ENCODE measurements at places on chromosomes 6 and 20.
A peak's percentile ranks its signal among the peaks of the same experiment; 100 is the strongest.

DNA sequence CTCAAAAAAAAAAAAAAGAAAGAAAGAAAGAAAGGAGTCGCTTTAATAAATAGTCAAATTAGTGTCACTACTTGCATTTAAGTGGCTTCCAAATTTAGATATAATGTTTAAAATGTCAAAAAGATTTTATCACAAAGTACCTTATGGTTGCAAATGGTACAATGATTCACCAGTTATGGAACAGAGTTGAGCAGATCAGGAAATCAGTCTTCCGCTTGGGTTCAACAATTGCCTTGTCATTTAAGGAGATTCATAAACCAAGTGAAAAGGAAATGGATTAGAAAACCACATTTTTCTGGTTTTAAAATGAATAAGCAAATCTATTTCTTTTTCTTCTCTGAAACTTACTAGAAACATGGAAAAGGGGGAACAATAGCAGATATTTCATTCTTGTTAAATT is 94.8 kb upstream of the PTPRT start:
- no peak for DNase-seq

DNA sequence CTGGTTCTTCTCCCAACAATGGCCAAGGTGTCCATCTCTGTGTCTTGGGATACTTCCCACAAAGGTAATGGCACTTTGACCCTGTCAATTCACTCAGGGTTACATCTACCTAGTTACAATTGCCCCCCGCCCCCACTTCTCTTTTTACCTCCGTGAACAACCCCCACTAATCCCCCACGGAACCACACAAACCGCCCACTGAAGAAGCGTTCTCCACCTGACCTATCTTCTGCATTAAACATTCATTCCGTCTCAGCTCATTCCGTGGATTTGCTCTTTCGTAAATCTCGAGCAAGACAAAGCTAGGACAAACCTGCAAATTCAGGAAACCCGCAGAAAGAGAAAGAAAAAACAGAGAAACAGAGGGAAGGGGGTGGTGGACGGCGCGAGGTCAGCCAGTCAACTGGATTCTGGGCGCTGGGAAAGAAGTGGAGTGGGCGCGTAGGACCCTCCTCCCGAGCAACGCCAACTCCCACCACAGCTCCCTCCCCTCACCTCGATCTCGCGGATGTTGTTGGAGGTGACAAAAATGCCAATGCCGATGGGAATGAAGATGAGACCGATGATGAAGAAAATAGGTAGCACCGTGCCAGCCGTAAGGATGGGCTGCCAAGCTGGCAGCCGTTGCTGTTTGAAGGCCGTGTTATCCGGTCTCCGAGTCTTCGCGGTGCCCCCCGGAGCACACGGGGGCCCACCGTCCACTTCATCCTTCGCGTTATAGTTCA is 523 bp downstream of the TMEM30A start:
- DNase-seq, result peak; percentile 79

DNA sequence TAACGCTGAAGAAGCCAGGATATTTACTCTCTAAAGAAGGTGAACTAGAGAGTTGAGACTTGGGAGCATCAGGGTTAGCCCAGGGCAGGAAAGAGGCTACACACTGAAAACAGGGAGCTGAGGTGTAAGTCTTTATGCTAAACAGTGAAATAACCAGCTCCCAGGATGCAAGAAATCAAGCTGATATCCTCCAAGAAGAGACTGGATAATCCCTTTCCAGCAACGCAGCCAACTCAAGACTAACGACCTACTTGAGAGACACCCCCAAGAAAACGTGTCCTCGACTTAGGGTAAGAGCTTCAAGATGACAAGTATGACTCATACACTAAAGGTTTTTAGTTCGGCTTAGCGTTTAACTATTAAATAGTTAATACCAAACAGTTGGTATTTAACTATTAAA is 202.2 kb downstream of the TASP1 start:
- DNase-seq, result no peak

- DNase-seq, result no peak
Measured at GRCh38 chr20:9092655-9093054, 23.8 kb downstream of the PLCB4 start.

DNA sequence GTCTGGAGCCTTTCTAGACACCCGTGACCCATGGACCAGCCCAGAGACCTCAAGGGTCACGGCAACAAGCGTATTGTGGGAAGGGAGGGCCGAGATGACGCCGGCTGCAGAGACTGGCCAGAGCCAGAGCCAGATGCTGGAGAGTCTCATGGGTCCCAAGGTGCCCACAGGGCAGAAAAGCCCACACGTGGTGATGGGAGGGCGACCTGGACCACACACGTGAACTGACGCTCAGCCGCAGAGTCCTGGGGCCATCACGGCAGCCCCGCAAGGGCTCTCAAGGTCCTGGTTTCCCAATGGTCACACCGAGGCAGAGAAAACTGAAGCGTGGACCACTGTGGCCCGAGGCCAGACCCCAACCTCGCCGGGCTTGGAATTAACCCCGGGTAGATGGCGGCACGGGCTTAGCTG is 92.6 kb downstream of the YTHDF1 start:
- DNase-seq, result no peak

DNA sequence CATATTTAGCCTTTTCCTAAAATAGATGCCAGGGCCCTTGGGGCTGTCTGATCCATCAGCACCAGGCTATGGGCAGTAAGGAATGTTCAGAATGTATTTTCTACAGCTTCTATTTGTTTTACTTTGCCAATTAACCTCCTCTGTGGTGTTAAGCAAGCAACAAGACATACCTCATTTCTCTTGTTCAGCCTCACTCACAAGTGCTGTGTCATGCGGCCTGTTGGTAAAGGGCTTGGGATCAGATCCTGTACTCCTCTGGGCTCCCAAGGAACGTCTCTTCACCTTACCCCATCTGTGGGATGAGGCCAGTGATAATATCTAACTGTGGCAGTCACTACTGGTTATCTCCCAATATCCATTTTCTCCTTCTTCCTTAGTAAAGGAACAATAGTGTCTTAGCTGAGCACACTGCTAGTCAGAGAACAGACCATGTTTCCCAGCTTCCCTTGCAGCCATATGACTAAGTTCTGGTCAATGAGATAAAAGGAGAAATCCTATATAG is 7.0 kb upstream of the DSTN start:
- no peak for DNase-seq

DNA sequence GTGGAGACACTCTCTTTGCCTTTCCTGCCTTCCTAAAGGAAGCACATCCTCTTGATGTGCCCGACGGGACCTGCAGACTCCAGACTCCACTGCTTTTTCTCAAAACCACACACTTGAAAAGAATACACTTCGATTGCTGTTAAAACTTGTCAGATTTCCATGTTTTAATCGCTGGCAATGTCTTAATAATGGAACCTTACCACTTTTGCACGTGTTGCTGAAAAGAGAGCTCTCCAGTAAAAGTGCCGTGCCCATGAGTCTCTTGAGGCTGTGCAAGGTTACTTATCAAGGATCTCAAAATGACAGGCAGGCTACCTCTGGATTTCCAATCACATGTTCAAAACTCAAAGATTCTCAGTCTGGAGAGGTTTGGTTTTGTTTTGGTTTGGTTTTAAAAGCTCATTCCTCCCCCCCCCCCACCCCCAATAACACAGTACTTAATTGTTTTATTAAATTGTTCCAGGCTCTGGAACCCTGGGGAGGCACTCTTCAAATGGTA is 12.0 kb upstream of the TFAP2A start:
- no peak for DNase-seq

GRCh38 chr6:150245148-150245935 is 102.5 kb downstream of the PPP1R14C start:
- DNase-seq, result no peak

- DNase-seq, result no peak
Measured at GRCh38 chr20:49981218-49982071, 1.3 kb upstream of the SNAI1 start.

GRCh38 chr6:135267085-135267484 is 86.0 kb downstream of the MYB start:
- no peak for DNase-seq

DNA sequence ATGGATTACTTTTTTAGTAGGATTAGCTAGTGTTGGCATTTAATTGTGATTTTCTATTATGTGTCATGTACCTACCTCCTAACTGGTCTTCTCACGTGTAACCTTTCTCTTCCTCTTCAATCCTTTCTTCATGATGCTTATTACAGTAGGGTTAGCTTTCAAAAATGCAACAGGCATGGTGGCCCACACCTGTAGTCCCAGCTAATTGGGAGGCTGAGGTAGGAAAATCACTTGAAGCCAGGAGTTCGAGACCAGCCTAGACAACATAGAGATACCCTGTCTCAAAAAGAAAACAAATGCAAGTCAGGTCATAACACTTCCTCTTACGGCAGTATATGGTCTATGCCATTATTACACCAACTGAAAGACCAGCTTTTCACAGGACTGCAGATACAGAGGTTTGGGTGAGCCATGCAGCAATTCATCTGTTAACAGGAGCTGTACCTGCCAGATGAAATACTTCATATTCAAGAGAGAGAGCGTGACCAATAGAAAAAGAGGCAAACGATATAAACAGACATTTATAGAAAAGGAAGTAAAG is 195.0 kb downstream of the TMEM242 start:
- DNase-seq, result no peak

DNA sequence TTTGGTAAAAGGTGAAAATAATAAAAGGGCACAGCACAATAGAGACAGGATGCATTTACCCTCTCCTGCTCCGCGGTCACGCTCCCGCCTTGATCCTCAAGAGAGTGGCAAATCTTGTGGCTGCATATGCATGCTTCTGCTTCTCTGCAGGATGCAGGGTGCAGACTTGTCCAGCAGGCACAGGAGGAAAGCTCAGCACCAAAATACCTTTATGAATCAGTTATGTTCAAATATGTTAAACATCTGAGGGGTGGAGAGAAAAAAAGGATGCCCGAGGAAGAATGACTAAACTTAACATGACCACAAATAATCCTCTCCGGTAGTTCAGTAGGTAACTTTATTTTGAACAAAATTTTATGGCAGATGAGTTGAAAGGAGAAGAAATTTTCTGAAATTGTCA is 366.1 kb upstream of the SOX4 start:
- no peak for DNase-seq

DNA sequence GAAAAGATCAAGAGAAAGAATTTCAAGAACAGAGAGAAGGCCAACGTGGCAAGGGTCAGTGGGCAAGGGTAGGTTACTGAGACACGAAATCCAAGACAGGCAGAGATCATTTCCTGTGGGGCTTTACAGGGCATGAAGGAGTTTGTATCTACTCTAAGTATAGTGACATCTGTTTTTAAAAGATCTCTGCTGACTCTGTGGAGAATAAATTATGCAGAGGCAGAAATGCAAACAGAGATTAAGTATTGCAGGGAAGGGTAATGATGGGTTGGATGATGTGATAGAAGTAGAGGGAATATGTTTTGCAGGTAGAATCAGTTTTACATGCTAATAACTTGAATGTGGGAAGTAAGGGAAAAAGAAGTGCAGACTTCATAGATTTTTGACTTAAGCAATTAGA is 243.5 kb downstream of the FRK start:
- DNase-seq, result no peak

DNA sequence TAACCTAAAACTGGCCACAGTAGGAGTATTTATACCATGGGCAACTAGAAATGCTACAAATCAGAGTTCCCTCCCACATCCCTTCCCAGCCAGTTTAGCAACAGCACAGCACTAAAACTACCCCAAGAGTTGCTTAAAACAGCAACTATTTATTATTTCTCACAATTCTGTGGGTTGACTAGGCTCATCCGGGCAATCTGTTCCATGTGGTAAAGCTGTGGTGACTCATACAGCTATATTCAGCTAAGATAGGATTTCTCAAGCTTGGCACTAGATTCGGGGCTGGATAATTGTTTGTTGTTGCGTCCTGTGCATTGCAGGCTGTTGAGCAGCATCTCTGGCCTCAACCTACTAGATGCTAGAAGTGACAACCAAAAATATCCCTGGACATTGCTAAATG is 8.6 kb upstream of the HECA start:
- DNase-seq, result no peak

DNA sequence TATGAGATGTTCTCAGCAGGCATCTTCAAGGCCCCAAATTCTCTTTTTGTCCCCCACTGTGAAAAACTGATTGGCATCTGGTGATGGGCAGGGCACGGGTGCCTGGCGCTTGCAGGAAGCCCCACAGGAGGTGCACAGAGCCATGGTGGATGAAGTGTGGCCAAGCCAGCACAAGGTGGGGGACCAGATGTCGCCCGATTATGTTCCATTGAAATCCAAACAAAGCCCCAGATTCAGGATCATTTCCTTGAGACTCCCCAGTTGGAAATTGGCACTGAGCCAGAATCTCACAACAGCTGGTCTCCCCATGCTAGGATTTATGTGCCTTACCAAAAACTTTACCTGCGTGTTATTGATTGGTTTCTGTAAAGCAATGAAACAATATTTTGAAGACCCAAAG is 186.1 kb downstream of the ADAT2 start:
- DNase-seq, result peak; percentile 85

GRCh38 chr6:119241111-119241465 is 108.5 kb downstream of the MAN1A1 start:
- no peak for DNase-seq

GRCh38 chr6:159830501-159831372 is 30.7 kb downstream of the PNLDC1 start:
- DNase-seq, result no peak

DNA sequence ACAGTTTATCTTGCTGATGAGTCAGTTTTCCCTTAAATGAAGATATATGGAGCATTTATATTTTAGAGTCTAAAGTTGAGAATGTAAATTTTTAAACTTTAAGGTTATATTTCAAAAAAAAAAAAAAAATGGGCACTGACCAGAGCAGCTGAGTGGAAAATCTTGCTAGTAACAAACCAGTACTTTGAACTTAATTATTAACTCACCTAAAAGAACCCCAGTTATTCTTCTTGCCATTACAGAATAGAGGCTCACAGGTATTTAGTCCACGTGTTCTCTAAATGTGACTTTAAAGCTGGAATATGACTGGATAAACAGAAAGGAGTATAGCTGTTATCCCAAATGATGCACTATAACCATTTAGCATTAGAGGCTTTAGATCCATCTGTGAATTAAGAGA is 178.4 kb downstream of the COL9A1 start:
- DNase-seq, result no peak

DNA sequence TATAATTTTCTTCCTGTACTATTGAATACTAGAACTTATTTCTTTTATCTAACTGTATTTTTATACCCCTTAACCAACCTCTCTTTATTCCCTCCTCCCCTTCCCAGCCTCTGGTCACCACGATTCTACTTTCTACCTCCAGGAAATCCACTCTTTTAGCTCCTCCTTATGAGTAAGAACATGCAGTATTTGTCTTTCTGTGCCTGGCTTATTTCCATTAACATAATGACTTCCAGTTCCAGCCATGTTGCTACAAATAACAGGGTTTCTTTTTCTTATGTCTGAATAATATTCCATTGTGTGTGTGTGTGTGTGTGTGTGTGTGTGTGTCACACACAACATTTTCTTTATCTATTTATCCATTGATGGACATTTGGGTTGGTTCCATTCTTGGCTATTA is 152.3 kb upstream of the OLIG3 start:
- DNase-seq, result no peak

Measured in brain (organoid and tissue), 16 donors.